ENCODE measurements at places on chromosomes 6 and 20. TPM values are rescaled to one million over a fixed set of nuclear protein-coding genes. Genes with fewer than 3 reads are reported as not detected.

Gene MYB
- 1.6 TPM for total RNA-seq

Gene ZNF831
- total RNA-seq: 0.02 TPM

Gene MACROD2
- total RNA-seq: 10.0 TPM

Gene SLC22A16
- not detected for total RNA-seq

Gene MUCL3
- not detected for total RNA-seq
